BJ (cell line): ENCODE measurements at places on chromosomes 1 and 21.
A peak's percentile ranks its signal among the peaks of the same experiment; 100 is the strongest.

- no peak for DNase-seq
Measured at GRCh38 chr1:236799001-236799400, 3.9 kb downstream of the MTR start.

- DNase-seq: no peak
Measured at GRCh38 chr1:33468967-33469366, 3.5 kb upstream of the ZSCAN20 start.

- no peak for DNase-seq
Measured at GRCh38 chr1:177383715-177384114, 213.0 kb downstream of the BRINP2 start.

GRCh38 chr1:43058545-43059360 lies 100.1 kb upstream of the SLC2A1 start:
- no peak for DNase-seq

GRCh38 chr1:90924982-90925381 lies 96.9 kb downstream of the ZNF644 start:
- DNase-seq: no peak

DNA sequence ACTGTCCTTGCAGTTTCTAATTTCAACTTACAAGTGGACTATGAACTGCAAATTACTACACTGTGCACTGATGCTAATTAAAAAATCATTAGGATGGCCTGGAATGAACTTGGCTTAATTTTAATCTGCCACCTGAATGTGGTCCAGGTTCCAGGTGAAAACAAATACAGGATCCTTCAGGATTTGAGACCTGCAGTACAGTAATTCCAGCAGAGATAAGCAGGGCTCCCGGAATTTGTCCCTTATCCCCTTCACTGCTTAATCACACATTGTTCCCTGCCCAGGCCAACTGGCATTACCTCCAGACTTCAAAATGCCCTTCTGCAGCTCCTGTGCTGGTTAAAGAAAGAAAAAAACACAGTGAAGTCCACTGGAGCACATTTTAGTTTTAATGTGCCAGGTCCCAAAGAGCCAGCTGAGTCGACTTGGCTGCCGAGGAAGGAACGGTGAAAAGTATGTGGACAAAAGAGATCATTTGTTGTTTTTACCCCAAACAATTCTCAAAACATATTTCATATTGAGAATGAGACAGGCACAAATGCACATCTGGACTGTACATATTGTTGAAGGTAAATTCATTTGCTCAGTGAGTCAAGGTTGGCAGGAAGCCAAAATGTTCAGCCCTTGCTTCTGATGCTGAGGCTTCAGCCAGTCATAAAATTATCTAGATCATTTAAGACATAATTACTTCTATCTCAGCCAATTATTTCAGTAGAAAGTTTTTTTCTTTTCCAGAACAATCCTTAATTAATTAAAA lies 28.3 kb downstream of the DEGS1 start:
- DNase-seq: no peak

GRCh38 chr1:70504176-70504820 lies 93.2 kb downstream of the CTH start:
- no peak for DNase-seq

DNA sequence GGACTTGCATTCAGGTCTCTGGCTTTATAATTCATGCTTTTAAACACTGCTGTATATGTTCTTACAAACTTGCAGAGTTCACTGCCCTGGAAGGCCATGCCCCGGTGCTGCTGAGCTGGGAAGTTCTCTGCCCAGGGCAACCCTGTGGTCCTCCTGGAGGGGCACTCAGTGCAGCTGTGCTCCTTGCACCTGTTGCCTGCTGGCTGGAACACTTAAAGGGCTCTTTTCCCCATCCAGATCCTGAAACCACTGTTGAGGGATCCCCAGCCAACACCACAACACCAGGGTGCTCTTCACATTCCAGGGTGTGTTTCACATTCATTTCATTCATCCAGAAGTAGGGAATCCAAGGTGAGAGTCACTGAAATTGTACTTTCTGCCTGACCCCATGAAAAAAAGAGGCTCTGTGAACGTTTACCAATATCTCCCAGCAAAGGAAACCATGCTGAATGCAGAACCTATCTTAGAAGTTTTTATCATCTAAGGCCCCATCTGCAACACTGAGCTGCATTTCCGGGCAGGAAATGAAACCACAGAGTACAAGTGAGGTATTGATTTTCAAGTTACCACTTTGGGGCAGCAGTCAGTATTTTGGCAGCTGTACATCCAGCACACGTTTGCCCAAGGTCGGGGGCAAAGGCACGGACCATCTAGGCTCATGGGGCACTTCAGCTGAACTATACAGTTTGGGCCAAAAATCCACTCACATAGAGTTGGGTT lies 16.4 kb upstream of the KIAA0040 start:
- DNase-seq: no peak

GRCh38 chr1:244598611-244599010 lies 54.3 kb upstream of the DESI2 start:
- no peak for DNase-seq

GRCh38 chr1:12275370-12275769 lies 45.5 kb downstream of the VPS13D start:
- no peak for DNase-seq

GRCh38 chr1:231776010-231776756 lies 149.6 kb downstream of the DISC1 start:
- DNase-seq: peak; percentile 60

DNA sequence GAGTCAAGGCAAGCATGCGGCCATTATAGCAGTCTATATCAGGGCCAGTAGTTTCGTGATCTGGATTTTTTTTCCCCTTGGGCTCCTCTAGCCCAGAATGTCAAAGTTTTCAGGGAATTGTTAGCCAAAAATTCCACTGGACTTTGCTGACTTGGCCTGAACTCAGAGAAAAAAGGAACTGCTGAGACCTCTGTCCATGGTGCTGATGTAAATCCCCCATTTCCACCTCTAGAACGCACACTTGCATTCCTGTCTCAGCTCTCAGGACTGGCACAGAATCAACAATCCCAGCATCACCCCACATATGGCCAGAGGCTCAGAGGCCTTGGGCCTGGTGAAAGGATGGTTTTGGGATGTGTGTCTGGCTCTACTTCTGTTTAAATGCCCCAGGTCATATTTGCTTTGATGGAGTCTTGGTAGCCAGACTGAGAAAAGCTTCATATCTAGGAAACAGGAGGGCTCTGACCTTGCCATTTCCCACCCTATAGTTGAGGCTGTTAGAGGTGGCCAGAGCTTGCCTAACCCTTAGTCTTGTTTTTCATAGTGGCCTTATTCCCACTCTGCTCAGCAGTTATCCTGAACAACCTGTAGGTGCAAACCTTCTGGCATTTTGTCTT lies 16.9 kb upstream of the EFCAB14 start:
- no peak for DNase-seq

GRCh38 chr1:44290250-44291094 lies 64.6 kb downstream of the ERI3 start:
- no peak for DNase-seq

DNA sequence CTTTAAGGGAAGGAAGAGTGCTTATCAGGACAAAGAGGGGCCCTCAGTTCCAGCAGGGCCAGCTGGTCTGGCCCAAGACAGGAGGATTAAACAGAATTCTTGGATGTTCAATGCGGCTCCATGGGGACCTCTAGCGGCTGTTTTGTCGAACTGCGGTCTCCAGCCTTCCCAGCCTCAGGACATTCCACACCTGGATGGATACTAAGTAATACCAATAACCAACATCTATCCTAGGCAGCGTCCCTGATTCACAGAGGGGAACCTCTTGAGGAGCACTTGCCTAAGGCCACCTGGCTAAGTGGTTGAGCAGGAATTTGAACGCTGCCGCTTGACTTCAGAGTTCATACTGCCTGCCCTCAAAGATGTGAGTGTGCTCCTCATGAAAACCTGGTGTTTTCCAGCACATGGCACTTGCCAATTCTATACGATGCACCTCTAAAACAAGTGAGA lies 15.5 kb upstream of the CD247 start:
- DNase-seq: no peak

- DNase-seq: no peak
Measured at GRCh38 chr1:97674517-97674916, 246.3 kb downstream of the DPYD start.

DNA sequence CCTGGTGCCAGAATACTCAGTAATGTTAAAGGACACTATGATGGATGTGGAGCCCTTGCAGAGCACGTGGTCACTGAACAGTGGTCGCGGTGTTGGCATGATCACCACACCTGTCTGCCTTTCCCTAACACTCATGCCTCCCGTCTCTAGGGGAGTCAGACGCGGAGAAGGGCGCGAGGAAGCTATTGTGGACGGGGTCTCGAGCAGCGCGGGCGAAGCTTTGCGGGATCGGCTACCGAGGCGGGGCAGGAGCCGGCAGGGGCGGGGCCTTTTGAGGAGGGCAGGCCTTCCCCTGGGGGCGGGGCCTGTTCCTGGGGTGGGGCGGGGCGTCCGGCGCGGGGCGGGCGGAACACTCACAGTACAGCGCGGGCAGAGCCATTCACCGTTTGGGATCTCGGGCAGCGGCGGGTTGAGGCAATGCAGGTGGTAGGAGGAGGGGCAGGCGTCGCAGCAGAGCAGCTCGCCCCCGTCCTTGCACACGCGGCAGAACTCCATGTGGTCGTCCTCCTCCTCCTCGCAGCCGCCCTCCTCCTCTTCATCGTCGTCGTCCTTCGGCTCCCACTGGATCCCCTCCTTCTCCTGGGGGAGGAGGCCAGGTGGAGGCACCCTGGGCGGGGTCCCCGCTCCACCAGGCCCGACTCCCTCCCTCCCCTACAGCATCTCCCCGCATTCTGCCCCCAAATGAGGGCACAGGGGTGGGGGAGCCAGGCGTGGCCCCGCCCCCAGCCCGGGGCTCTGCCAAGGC lies 31.5 kb downstream of the CHD5 start:
- no peak for DNase-seq

DNA sequence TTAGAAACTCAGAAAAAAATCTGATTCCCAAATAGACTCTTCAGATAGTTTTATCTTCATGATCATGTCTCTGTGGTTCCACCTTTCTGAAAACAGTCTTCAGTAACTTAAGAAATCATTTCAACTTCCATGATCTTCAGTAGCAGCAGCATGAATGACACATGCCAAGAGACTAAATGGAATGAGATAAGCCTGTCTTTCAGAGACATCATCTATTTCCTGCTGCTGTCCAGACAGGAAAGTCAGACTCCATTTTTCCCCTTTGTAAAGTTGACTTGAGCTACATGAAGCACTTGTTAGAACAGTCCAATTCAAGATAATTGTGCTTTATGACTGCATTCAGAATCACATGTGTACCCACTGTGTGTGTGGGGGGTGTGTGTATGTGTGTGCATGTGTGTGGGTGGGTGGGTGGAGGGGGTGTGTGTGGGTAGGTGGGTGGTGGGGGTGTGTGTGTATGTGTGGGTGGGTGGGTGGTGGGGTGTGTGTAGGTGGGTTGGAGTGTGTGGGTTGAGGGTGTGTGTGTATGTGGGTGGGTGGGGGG lies 58.8 kb downstream of the CLIC4 start:
- DNase-seq: no peak
